ENCODE measurements at places on chromosomes 6 and 20.

DNA sequence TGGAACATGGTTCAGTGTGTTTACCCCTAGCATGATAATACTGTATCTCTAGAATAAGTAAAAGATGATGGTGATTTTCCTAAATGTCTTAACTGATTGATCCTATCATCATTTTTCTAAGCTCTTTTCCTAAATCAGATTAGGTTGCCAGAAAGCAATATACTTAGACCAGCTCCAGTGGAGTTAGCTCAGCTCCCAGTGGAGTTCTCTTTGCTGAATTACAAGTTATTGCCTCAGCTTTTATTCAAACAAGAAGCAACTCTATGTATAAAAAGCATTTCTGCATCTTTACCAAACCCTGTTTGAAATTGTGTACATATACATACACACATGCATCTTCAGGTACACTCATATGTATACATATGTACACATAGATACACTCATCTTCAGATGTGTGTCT is 44.9 kb downstream of the SNX9 start:
- DNase-seq: no peak

DNA sequence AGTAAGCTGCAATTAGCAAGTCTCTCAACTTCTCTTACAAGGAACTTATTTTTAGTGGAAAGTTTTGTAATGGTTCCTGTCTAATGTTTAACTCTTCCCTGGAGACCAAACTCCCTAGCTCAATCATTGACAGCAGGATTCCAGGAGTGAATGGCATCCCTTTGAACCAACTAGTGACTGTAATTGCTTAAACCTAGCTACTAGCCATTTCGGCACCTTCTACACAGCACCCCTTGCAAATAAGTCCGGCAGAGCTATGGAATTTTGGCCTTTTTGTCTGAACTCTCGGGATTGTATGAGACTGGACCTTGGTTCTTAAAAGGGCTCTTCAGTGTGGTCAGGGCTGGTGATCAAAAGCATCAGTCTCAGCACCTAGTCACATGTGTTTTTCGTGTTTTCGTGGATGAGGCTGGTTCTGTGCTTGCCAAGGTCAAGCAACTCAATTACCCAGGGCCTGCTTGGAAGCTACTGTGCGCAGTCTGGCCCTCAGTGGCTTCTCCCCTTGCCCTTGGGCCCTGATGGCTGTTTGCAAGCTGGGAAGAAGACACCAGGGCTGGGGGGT is 135.3 kb upstream of the NEDD9 start:
- DNase-seq: no peak

GRCh38 chr6:24672620-24673182 is 5.8 kb downstream of the ACOT13 start:
- DNase-seq: no peak

GRCh38 chr6:137200288-137200687 is 18.9 kb downstream of the IFNGR1 start:
- DNase-seq: no peak

GRCh38 chr6:86107985-86108384 is 465.3 kb upstream of the SYNCRIP start:
- no peak for DNase-seq

DNA sequence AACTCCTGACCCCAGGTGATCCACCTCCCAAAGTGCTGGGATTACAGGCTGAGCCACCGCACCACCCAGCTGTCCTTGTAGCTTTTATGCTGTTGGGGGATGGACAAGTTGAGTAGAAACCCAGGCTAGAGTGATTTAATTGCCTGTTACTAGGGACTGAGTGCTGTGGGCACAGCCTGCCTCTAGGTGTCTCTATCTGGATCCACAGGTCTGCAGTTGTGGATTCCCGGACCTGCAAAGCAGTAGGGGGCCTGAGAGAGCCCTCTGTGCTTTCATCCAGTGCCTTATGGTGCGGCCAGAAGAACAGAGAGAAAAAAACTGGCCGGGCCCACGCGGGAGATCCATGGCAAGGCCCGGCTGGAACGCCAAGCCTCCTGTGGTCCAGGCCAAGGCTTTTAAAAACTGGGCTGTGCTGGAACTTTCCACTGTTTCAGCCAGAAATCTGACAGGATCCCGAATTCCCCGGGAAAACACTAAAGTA is 5.2 kb downstream of the SIRPA start:
- no peak for DNase-seq

GRCh38 chr6:143471822-143472221 is 21.2 kb downstream of the PEX3 start:
- DNase-seq: no peak

- DNase-seq: no peak
Measured at GRCh38 chr20:36775826-36776225, 2.3 kb upstream of the DSN1 start.

- no peak for DNase-seq
Measured at GRCh38 chr6:43359381-43359780, 10.1 kb downstream of the ZNF318 start.

DNA sequence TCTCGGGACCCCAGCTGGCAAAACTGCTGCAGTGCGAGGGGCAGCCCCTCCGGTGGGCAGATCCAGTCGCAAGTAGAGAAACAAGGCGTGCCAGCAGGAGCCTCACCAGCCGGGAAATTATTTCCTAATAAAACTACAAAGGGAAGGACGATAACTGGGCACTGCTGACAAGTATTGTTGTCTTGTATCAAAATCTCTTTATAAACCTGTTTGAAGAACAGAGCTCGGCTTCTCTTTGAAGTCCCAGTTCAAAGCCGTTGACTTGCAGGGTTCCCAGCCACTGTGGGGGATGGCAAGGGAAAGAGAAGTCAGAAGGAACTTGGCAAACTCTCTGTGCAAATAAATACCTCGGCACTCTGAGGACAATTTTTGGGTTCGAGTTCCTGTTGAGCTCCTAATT is 504.5 kb downstream of the CD83 start:
- DNase-seq: no peak

DNA sequence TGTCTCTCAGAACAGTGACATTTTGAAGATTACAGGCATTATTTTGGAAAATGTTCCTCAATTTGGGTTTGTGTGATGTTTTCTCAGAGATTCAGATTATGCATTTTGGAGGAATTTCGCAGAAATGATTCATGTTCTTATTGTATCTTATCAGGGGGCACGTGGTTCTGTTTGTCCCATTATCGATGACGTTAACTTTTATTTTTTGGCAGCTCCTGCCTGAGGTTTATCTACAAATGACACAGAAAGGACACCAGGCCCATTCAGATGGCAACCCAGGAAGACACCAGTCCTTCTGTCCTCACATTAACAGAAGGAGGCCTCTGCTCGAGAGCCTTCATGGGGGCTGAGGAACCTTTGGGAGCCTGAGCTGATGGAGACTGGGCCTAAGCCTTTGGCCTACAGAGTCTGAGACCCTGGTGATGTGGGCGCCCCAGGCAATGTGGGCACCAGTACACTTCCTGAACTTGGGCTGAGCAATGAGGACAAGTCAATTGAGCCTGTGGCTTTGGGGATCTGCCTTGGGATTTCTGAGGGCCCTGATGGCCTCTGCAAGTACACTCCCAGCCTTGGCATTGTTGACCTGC is 41.2 kb upstream of the EZR start:
- no peak for DNase-seq

GRCh38 chr6:37804586-37804985 is 14.9 kb upstream of the ZFAND3 start:
- no peak for DNase-seq

GRCh38 chr6:148551226-148551625 is 195.6 kb upstream of the UST start:
- DNase-seq: no peak

- DNase-seq: no peak
Measured at GRCh38 chr20:49236301-49236700, 17.1 kb downstream of the DDX27 start.

GRCh38 chr20:63117151-63117550 is 98.8 kb downstream of the YTHDF1 start:
- no peak for DNase-seq

DNA sequence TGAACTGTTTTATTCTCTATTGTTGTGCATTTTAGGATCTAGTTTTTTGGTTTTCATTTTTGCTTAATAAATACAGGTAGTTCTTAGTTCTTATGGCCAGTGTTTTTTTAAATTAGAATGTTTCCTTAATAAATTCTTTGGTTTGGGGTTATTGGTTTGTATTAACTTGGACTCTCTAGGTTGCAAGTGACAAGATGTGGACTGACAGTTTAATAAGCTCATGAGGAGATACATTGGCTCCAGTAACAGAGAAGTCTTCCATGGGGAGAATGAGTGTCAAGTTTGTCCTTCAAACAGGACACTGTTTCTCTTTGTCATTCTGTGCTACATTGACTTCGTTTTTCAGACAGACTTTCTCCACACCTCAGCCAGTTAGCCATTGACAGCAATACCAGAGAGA is 39.7 kb downstream of the SNX9 start:
- DNase-seq: no peak

GRCh38 chr6:73734832-73735453 is 38.9 kb downstream of the CD109 start:
- no peak for DNase-seq

DNA sequence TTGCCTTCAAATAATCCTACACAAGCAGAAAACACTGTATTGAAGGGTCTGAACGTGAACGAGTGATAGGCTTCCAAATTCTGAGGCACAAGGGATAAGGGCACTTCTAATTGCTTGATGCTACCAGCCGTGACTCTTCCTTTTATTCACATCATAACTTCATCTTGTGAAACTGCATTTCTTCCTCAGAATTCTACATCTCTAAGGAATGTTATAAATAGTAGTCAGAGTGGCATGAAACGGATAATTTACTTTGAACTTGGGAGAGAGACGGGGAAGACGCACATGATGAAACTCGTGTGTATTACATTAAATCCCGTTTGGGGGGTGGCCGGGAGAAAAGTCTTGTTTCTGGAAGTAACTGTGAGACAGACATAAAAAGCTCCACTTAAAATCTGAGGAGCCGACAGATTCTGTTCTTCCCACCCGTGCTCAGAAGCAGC is 754 bp downstream of the HDDC2 start:
- DNase-seq: no peak

GRCh38 chr20:59682603-59683002 is 78.3 kb downstream of the PHACTR3 start:
- no peak for DNase-seq

GRCh38 chr6:97066056-97066455 is 141.5 kb downstream of the KLHL32 start:
- DNase-seq: no peak

GRCh38 chr20:41960166-41960565 is 342.0 kb upstream of the CHD6 start:
- no peak for DNase-seq

GRCh38 chr6:106253172-106253571 is 72.4 kb downstream of the ATG5 start:
- no peak for DNase-seq

- no peak for DNase-seq
Measured at GRCh38 chr6:43490523-43490939, 13.2 kb downstream of the TJAP1 start.

- DNase-seq: no peak
Measured at GRCh38 chr6:43088654-43089056, 12.5 kb downstream of the PTK7 start.

DNA sequence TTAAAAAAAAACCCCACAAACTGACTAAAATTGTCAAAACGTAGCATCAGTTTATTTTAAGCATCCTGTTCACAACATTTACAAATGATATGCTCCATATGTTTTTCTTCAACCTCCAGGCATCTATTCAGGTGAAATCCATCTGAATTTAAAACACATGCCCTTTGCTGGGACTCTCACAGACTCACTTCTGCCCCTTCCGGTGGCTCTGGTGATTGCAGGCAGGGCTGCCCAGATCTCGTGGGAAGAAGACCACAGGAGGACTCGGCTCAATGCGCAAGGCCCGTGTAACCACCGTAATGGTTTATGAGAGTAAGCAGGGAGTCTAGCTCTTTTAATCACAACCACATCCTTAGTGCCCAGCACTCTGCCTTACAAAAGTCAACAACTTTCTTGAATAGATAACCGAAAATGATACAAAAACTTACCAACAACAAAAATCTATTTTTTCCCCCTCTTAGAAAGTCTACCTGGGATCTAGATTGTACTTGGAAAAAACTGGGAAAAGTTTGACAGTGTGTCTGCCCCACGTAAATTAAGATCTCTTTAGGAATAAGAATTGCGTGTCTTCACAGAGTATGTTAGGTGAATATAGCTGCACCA is 139.1 kb downstream of the KIF16B start:
- peak; percentile 44 for DNase-seq

GRCh38 chr20:49207076-49207475 is 12.1 kb upstream of the DDX27 start:
- DNase-seq: no peak

DNA sequence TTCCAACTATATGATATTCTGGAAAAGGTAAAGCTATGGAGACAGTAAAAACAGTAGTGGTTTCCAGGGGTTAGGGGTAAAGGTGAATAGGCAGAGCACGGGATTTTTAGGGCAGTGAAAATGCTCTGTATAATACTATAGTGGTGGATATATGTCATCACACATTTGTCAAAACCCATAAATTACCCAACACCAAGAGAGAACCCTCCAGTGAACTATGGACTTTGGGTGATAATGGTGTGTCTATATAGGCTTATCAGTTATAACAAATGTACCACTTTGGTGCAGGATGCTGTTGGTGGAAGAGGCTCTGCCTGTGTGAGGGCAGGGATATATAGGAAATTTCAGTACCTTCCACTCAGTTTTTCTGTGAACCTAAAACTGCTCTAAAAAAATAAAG is 149.9 kb downstream of the GPX5 start:
- DNase-seq: no peak

DNA sequence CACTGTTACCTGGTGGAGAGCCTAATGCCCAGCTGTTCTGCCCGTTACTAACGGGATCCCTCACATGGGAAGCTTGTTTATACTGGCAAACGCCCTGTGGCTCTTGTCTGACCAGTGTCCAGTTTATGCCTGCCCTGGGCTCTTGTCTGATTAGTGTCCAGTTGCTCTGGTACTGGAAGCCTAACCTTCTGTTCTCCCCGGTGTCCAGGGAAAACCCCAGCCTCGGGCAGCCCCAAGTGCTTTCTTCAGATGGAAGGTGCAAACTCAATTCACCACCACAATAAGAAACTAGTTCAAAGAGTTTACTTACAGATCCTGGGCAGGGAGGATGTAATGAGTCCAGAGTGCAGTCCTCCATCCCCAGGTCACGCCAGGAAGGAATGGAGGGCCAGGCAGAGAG is 148.4 kb downstream of the TBXT start:
- DNase-seq: no peak

- no peak for DNase-seq
Measured at GRCh38 chr6:100592929-100593328, 128.2 kb upstream of the SIM1 start.

DNA sequence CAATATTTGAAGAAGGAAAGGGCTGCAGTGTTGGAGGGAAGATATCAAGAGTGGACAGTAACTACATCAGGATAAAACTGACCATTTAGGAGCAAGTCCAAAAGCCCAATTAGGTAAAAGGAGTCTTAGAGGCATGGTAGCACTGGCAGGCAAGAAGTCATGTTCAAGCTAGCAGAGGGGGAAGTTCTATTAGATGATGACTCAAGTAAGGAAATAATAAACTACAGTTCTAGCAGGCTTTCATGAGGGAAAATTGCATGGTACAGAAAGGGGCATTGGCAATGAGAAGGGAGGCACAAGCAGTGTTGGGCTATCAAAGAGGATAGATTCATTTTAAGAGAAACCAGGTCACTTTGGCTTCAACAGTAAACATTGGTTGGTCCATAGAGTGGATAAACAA is 156.1 kb upstream of the PTPRK start:
- DNase-seq: no peak

GRCh38 chr20:35561268-35561667 is 19.4 kb downstream of the ERGIC3 start:
- no peak for DNase-seq
